GM10248 (cell line): ENCODE measurements at places on chromosomes 16 and 17.

DNA sequence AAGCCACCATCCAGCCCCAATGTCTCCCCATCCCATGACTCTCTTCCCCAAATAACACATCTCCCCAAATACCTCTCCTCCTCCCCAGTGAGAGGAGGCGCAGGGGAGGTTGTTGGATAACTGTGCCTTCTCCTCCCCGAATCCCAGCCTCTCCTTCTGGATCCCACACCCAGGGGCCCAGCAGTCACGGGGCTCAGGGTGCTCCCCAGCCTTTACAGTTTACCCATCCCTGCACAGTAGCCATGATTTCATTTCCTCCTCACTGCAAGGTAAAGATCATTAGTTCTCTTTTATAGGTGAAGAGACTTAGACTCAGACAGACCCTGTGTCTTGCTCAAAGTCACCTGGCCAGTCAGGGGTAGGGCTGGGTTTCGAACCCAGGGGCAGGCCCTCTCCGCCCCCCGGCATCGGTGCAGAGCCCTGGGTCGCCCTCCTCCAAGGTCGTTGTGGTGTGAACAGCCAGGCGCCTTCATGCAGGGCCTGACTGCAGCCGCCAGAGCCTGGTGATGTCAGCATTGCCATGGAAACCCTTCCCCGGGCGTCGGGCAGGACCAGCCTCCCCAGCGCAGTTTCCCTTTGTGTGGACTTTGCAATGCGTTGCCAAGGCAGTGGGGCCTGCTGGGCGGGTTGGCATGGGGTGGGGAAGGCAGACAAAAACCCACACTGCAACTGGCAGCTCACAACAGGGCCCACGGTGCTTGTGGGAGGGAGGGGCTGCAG, 53.3 kb upstream of the TOB1 start:
- peak; percentile 75 for DNase-seq

GRCh38 chr17:37483311-37484039, 6.2 kb upstream of the DUSP14 start:
- peak; percentile 32 for DNase-seq

- no peak for DNase-seq
Measured at GRCh38 chr17:13099926-13100325, 82.1 kb upstream of the ELAC2 start.

DNA sequence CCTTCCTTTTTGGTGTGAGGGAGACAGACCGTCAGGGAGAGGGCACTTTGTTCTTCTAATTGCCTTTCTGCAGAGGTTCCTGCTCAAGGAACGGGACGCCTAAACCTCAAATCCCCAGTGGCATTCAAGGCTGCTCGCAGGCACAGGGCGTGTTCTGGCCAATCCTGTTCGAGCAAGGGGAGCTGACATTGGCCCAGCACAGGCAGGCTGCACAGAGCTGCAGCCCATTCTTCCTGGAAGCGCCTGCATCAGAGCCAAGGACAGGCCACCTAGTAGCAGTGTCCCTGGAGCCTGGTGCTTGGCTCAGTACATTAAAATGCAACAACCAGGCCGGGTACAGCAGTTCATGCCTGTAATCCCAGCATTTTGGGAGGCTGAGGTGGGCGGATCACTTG, 72.2 kb upstream of the CREBBP start:
- no peak for DNase-seq

DNA sequence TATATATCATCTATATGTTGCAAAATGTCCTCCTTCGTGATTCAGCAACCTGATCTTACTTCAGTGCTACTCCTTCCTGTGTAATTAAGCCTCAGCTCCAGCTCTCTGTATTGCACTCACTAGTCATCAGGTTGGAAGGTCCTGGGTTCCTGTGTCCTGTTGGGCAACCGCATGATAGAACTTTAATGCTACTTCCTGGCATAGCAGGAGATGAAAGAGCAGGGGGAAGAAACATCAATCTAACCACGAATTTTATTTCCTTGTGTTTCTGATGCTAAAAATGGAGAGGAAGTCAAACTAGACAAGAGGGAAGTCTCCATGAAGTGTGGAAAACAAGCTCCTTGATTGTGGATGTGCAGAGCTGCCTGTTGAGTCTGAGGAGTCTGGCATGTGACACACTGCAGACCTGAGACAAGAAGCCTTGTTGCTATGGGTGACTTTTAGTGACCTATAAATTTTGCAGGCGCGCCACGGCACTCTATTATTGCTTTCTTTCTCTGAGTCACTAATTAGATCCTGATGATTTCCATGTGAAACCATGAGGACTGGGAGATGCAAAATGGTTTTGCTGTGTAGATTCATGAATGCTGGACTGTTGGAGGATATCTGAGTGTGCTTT, 25.6 kb downstream of the IGSF6 start:
- no peak for DNase-seq

DNA sequence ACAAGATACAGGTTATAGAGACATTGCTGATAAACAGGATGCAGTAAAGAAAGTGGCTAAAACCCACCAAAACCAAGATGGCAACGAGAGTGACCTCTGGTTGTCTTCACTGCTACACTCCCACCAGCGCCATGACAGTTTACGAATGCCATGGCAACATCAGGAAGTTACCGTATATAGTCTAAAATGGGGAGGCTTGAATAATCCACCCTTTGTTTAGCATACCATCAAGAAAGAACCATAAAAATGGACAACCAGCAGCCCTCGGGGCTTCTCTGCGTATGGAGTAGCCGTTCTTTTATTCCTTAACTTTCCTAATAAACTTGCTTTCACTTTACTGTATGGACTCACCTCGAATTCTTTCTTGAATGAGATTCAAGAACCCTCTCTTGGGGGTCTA, 21.7 kb upstream of the CDH13 start:
- DNase-seq, result no peak

GRCh38 chr17:45386178-45386577, 46.5 kb downstream of the ARHGAP27 start:
- no peak for DNase-seq

DNA sequence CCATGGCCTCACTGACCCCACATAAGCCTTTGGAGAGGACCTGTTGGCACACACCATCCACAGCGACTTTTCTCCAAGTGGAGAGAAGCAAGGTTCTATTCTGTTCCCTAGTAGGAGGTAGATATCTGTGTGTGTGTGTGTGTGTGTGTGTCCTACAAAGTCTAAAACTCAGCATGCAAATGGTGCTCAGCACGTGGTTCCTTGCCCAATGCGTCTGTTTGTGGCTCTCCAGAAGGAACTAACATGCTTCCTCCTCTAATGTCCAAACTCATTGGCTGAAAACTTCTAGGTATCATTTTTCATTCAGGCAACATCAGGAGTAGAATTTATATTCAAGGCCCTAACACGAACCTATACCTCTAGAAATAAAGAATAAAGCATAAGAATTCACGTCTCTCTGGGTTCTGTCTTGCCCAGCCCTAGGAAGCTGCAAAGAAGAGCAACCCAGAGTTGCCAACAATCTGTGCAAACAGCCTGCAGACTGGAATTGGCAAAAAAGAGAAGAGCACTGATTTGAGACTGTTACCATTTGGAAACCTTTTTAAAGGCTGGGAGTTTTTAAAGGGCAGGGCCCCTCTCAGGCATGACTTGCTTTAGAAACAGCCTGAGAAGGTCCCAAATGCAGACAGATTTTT, 25.5 kb downstream of the MAP3K14 start:
- DNase-seq, result no peak

DNA sequence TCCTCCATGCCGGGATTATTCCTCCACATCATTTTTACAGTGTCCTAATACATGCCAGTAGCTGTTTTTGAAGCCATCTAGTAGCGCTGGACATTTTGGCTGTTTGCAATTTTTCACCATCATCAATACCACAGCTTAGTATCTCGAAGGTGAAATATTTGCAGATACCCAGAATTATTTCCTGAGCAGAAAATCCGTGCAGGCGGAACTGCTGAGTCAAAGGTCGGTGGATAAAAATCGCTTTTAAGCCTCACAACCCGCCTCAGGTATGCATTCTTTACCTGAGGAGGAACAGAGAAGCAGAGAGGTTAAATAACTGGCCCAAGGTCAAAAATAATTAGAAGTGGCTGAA, 584 bp upstream of the TNRC6A start:
- DNase-seq, result no peak

- no peak for DNase-seq
Measured at GRCh38 chr17:43911904-43912303, 4.6 kb upstream of the MPP2 start.

GRCh38 chr16:2019921-2020831, 591 bp downstream of the NPW start:
- DNase-seq, result no peak

- DNase-seq, result peak; percentile 35
Measured at GRCh38 chr17:5210614-5211252, 19.1 kb upstream of the ZNF594 start.

DNA sequence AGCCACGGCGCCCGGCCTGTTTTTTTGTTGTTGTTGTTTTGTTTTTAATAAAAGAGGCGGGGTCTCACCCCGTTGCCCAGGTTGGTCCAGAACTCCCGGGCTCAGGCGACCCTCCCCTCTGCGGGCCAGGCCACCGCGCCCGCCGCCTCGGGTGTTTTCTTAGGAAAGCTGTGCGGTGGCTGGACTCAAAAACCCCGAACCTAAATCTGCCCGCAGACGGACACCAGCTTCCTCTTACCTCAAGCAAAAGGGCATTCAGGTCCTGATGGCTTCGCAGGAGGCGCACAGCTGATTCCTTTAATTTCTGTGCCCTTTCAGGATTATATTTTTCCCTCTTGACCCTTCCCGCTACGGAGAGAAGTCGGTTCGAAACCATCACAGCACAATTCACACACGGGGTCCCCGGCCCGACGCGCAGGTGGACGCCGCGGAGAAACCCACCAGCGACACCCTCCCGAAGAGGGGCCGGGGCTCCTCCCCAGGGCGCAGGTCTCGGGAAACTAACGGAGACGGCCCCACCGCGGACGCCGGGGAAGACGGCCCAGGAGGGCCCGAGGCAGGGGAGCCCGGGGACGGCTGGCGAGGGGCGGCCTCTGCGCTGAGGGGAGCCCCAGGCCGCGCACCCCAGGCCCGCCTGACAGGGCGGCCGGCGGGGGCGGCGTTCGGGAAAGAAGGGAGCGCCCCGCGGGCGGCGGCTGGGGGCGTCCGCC, 653 bp downstream of the FANCA start:
- peak; percentile 52 for DNase-seq

GRCh38 chr16:54974367-54974766, 43.7 kb downstream of the IRX5 start:
- no peak for DNase-seq

- no peak for DNase-seq
Measured at GRCh38 chr16:65950211-65950610, 416.3 kb upstream of the CDH5 start.

DNA sequence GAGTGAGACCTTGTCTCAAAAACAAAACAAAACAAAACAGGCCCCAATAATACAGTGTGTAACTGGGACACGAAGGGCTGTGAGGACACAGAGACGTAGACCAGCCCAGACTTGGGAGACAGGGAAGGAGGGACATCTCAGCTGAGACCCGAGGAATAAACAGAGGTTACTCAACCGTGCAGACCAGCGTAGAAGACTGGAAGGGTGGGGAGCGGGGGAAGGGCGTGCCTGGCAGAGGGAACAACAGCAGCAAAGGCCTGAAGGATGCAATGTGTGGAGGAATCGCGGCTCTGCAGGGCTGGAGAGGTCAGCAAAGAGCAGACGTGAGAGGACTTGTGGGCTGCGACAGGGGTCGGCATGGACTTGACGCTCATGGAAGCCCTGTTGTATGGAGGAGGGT, 11.6 kb upstream of the CES4A start:
- no peak for DNase-seq

DNA sequence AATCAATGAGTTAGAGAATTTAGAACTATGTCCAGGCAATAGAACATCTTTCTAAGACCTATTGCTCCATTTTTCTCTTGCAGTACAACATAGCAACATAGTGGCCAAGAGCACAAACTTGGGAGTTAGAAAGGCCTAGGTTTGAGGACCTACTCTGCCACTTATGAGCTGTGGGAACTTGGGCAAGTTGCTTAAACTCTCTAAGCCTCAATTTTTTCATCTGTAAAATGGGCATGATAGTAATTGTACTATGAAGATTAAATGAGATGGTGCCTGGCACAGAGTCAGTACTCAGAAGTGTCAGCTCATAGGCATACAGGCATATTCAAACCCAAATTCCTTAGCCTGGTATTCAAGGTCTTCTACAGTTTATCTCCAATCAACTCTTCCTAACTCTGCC, 25.1 kb downstream of the IRX5 start:
- no peak for DNase-seq
